ENCODE measurements at places on chromosomes 7 and 10. TPM values are rescaled to one million over a fixed set of nuclear protein-coding genes. Genes with fewer than 3 reads are reported as not detected.

The PHKG1 gene
- total RNA-seq, result 1.1 TPM

The MCM10 gene
- total RNA-seq, result 42.0 TPM

The ADARB2 gene
- total RNA-seq, result not detected

The VIM gene
- total RNA-seq, result 318 TPM

The DHTKD1 gene
- 29.4 TPM for total RNA-seq

The C7orf57 gene
- total RNA-seq, result 0.24 TPM

The NXPH1 gene
- not detected for total RNA-seq

The CAV1 gene
- 15.9 TPM for total RNA-seq

The CUZD1 gene
- 0.93 TPM for total RNA-seq

The XRCC2 gene
- total RNA-seq, result 23.1 TPM

The TMEM196 gene
- not detected for total RNA-seq

The GPR15LG gene
- total RNA-seq, result not detected
